Muscle of arm (tissue), 14 donors: ENCODE measurements at places on chromosomes 4 and X.

GRCh38 chr4:127783955-127784770 is 2.0 kb downstream of the HSPA4L start:
- DNase-seq = no peak

DNA sequence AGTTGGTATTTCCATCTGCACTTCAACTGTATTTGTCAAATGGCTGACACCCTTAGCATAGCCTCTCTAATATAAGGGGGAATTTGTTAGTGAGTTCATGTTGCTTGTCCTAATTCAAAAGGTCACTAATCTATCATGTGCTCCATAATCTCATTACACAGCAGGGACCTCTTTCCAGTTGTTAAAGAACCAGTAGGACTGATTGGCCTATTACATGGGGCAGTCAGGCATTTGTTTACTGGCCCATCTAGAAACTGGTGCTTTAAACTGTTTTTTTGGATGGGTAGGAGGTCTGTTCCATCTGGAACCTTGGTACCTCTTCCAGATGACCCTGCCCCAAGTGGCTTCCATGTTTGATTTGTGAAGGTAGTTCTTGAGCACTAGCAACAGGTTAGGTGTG is 11.4 kb downstream of the ANK2 start:
- DNase-seq = no peak

DNA sequence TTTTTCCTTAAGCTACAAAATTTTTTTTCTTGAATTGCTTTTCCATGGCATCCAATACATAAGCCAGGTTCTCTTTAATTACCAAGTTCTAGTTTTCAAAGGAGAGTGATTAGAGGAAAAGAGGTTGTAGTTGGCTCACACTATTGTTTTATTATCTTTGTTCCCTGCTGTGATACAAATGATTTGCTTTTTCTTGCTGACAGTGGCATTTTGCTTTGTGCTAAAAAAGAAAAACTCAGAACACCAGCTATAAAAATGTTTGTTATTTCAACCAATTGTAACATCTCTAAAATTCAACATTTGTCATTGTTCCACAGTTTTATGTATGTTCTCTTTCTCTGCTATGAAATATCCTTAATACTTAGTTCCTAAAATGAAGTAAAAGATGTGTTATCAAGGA is 1817.2 kb downstream of the STIM2 start:
- no peak for DNase-seq

- no peak for DNase-seq
Observed at GRCh38 chrX:619451-619811, 11.2 kb upstream of the SHOX start.

GRCh38 chr4:117334451-117335188 is 249.2 kb upstream of the TRAM1L1 start:
- no peak for DNase-seq

DNA sequence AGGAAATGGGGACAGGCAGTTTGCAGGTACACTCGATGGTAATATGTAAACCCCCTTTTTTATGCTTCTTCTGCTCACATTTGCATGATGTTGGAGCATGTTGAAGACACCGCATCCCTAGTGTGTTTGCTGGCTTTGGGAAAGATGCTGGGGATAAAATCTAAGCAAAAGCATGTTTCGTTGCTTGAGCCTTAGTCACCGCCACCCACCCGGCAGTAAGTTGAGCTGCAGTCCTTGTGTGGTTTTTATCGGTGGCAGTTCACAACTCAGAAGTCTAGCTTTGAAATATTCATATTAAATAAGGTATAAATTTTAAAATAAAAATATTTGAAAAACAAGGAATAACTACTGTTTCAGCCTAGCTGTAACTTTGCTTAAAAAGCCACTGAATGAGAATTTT is 21.7 kb upstream of the MND1 start:
- no peak for DNase-seq

GRCh38 chr4:47500776-47501175 is 15.7 kb downstream of the ATP10D start:
- no peak for DNase-seq

- no peak for DNase-seq
Observed at GRCh38 chr4:158155656-158156356, 17.0 kb downstream of the GASK1B start.

GRCh38 chr4:56701161-56701480 is 20.0 kb upstream of the HOPX start:
- no peak for DNase-seq

DNA sequence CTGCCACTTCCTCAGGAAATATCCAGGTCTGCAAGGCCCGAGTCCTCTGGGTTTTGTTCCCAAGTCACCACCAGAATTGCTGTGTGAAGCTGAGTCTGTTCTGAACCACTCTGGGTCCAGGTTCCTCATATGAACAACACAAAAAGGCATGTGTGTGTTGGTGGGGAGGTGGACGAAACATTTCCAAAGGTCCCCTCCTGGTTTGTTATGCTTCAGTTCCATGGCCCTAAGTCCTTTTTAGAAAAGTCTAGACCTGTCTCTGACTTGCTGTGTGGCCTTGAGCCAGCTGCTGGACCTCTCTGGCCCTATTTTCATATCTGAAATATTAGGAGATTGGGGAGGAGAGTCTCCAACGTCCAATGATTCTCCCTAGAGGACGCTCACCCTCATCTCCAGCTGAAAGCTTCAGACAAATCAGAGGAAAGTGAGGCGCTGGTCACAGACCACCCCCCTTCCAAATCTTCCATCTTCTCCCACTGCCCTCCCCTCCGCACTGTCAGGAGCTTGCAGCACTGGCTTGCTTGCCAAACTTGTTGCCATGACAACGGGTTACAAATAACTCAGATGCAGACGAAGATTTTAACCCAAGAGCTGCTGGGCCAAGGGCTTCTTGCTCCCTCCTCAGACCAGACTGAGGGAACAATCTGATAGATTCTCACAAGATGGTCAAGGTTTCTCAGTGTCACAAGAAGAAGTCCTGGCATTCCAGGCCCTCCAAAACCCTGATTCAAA is 64.5 kb downstream of the SMC1A start:
- DNase-seq = peak; percentile 55

GRCh38 chrX:37075892-37076595 is 67.9 kb downstream of the FAM47C start:
- no peak for DNase-seq

DNA sequence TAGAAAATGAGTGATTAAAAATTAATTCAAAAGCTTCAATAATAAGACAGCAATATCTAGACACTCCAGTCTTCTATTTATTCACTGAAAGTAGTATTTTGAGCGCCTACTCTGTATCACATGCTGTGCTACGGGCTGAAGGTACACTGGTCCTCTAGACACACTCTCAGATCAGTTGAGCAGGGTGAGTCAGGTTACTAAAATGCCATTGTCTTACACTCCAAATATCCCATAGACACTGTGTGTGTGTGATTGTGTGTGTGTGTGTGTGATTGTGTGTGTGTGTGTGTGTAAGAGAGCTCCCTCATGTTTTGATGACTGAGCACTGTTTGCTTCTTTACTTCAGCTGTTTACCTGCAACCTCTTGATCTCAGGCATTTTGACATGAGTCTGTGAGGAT is 342.8 kb upstream of the BOD1L1 start:
- no peak for DNase-seq

DNA sequence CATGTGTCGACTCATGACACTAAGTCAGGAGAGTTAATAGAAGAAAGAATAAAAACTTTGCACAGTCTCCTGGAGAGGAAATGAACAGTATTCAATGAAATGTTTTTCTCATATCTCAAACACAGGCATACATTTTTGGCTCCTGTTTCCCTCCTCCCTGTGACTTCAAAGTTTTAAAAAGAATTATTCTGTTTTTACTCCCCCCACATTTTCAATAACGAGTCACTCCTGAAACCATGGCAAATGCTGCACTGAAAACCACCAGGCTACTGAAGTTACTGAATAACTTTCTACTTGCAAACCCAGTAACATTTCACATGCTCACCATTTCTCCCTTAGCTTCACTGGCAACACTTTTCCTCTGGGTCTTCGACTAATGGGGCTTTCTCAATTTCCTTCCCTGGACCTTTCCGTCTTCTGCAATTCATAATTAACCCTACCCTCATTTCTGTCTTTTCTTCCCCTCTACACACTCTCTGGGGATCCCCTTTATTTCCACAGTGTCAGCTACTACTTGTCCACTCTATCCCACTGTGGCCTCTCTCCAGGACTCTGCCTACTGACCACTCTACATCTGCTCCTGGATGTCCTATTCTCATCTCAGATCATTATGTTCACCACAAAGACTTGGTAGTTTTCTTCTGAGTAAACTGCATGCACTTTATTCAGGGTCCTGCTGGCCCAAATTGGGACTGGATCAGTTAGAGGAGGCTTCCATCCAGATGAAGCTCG is 225.8 kb upstream of the ETNPPL start:
- no peak for DNase-seq

DNA sequence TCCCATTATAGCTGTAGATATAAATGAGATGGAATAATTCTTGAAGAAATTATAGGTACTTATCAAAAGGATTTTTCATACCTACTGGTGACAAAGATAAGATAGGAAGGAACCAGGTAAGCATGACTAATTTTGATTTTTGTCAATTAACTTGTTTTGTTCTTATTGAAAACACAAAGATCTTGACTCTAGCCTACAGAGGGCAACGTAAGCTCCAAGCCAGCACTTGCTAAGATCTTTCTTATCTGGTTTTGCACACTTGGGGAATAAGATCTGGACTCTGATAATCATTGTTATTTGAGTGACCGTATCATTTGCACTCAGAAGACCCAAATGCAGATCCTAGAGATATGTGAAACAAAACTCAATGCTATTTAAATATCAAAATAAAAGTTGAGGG is 223.4 kb downstream of the VEGFC start:
- DNase-seq = no peak

DNA sequence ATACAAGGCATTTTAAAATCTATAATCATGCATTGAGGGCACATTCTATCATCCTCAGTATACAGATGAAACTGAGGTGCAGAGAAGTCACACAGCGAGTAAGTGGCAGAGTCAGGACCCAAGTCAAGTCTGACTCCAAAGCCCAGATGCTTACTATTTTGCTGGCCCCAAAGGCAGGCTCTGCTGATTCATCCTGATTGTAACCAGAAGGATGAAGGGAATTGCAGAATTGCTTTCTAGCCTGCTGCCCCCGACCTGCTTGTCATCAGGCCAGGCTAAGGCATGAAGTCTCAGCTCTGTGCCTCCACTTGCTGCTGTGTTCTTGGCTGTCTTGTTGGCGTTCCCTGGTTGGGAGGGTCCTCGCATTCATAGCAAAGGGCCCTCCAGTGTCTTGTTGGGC is 62.7 kb downstream of the SLC9A6 start:
- DNase-seq = no peak

GRCh38 chrX:23118163-23118562 is 118.4 kb downstream of the DDX53 start:
- no peak for DNase-seq

DNA sequence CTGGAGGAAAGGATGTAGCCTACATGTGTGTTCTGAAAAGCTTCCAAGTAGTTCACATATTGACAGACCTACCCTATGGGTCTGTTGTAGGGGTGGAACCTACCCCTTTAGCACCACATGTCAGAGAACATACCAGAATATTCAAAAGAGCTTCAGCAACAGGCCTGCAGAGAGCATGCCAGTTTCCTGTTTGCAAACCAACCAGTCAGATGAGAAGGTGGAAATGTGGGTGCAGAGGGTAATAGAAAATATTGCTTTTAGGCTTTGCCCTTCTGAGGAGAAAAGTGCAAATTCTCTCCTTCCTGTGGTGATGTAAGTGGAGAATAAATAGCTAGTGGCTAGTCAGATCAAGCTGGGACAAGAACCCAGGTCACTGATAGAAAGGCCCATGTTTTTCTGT is 16.4 kb downstream of the INTS6L start:
- DNase-seq = no peak

GRCh38 chr4:22653752-22654151 is 39.0 kb upstream of the GBA3 start:
- DNase-seq = no peak

GRCh38 chr4:38949411-38950051 is 81.9 kb downstream of the FAM114A1 start:
- no peak for DNase-seq

DNA sequence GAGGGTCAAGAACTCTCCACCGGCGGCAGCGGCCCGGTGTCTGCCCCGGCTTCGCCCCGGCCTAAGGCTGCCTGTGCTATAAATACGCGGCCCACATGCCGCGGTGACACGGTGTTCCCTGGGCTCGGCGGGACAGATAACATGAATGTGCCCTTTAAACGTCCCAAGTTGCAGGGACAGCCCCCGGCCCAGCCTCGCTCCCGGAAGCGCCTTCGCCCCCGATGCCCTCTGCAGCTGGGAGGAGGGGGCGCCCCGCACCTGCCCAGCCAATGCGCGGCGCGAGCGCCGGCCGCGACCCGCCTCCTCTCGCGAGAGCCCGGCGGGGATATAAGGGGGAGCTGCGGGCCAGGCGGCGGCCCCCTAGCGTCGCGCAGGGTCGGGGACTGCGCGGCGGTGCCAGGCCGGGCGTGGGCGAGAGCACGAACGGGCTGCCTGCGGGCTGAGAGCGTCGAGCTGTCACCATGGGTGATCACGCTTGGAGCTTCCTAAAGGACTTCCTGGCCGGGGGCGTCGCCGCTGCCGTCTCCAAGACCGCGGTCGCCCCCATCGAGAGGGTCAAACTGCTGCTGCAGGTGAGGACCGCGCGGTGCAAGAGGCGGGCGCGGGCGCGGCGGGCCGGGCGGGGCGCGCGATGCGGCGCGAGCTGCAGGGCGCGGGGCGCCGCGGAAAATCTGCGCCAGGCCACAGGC is at the start of gene SLC25A4:
Gene SLC25A4, plus strand, starts transcription at position 355 of the 689 bp plus-strand sequence. Its CDS starts 107 bp downstream, at position 462.
- peak; percentile 75 for DNase-seq

GRCh38 chrX:46803140-46803539 is 33.7 kb upstream of the RP2 start:
- no peak for DNase-seq

DNA sequence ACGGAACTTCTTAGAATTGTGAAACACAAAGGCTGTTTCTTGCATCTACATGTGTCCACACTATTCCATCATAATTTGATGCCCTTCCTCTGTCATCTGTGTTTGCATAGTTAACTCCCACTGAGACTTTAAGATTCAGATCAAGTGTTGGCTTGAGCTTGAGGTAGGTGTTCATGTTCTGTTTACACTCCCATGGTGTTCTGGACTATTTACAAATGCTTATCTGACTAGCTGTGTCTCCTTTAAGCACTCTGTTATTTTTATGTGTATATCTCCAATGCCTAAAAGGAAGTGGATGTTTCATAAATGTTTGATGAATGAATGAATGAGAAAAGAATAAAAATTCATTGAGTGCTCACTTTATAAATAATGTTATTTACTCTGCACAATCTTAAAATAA is 622.7 kb downstream of the RAB28 start:
- no peak for DNase-seq

DNA sequence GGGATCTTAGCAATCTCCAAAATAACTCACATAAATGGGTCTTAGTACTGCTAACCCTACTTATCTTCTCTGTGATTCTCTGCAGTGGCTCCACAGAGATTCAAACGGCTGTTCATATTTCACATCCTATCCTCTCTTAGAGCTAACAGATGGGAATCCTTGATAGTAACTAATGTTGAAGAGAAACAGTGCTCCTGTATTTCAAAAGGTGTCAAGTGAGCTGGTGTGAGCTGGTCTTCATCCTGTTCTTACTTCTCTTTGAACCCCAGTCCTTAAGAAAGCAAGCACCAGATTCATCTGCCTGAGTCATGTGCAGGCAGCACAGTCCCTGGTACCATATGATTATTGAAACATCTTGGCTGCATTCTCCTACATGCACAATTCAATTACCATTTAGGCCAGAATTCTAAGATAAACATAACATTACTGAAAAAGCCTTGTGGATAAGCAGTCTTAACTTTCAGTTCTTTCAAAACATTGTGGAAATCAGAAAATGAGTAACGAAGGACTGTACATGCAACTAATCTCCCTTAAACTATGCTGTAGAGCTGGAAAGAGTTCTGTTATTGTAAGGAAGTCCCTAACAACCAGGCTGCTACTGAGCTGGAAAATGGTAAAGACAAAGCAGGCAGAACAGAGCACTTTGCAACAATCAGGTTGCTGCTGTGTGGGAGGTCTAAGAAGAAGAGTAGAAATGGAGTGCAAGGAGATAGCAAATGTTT is 153.1 kb downstream of the NPNT start:
- DNase-seq = no peak
